Stimulated activated CD8-positive, alpha-beta memory T cell treated with anti-CD3 and anti-CD28 coated beads, Interleukin-2, amount 100 ng/mL, for 1 hour (primary cell): ENCODE measurements at places on chromosomes 12 and 14.

DNA sequence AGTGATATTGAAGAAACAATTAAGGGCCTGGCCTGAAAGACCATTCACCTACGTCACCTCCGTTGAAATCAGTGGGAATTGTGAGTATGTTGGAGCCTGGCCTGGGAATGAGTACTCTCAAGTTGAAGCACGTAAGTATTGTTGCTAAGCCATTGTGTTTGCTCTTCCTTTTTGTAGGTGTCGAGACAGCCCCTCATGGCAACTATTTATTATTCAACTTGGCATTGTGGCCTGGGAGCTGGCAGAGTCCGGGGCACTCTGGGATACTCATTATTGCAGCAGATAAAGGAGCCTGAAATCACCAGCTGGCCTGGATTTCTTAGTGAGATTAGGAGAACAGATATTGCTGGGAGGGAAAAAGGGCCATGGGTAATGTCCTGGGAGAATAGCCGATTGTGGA, 147.4 kb downstream of the C12orf75 start:
- DNase-seq = no peak

GRCh38 chr12:68414988-68415387, 82.8 kb upstream of the MDM1 start:
- no peak for DNase-seq

DNA sequence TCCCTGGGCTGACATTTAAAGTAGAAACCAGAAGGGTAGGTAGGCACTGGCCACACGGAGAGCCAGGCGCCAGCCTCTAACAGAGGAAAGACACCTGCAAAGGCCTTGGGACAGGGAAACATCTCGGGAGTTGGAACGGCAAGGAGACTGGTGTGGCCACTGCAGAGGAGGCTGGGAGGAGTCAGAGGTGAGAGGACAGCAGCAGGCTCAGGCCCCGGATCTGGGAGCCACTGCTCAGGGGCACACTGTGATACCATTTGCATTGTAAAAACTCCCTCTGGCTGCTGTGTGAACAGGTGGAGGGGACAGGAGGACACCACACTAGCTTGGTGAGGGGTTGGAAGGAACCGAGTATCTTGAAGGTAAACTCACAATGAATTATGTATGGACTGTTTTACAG, 2.7 kb downstream of the ANHX start:
- no peak for DNase-seq

GRCh38 chr14:91149462-91149861, 35.6 kb downstream of the DGLUCY start:
- no peak for DNase-seq

- no peak for DNase-seq
Measured at GRCh38 chr12:31832740-31833729, 104.2 kb upstream of the AMN1 start.

DNA sequence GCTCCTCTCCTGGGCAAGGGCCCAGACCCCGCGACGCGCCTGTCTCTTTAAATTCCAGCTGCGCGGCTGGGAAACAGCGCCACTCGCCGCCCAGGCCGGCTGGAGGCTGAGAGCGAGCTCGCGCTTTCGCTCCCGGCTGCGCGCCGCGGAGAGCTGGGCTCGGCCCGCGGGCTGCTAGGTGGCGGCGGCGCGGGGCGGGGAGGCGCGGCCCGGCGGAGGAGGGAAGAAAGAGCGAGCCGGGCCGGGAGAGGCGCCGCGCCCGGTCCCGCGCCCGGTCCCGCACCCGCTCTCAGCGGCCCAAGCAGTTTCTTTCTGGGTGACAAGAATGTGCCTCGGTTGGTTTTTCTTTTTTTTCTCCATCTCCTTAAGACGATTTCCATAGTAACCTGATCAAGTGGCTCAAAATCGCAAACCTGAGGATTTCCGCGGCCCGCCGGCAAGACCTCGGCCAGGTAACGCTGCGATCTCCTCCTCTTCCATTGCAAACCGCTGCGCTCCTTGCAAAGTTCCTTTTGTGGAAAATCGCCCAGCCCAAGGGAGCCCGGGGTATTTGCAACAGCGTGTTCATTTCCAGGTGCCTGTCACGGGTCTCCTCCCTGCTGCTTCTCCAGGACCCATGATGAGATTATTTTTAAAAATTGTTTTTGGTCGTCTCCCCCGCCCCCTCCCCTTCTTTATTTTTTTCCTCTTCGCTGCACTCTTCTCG, 259.5 kb upstream of the E2F7 start:
- no peak for DNase-seq

- DNase-seq = no peak
Measured at GRCh38 chr12:67364228-67364627, 95.1 kb downstream of the CAND1 start.

- no peak for DNase-seq
Measured at GRCh38 chr14:90274808-90275457, 18.6 kb downstream of the PSMC1 start.

DNA sequence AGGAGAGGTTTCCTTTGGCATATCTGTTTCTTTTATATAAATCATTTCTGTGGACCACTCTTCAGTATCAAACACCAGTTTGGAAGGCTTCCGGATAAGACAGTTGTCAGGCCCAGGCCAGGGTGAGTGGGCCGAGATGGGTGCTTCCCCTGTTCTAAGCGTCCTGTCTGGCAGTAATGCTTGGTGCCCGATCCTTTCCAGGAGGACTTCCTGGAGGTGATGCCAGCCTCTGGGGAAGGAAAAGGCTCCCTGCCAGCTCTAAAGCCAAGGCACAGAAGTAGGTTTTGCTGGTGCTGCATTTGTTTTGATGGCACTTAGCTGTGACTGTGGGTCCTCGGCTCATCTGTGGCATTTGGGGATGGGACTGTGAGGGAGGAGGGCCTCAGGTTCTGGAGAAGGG, 124.4 kb upstream of the RTL1 start:
- no peak for DNase-seq

DNA sequence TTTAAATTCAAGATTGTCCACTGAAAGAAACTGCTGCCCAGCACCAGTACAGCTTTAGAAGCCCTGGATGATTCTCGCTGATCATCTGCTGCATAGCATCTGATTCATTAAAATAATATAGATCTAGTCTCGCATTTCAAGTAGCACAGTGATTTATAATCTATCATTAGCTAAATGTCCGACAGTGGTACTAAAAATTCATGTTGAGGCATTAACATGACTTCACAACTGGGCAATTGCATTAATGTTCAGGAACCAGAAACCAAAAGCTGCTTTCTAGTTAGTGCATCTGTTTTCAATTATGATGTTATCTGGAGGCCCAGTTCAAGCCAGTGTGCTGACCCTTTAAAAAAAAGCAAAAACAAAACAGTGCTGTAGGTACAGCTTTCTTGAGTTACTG, 1987.2 kb upstream of the SEL1L start:
- DNase-seq = no peak

DNA sequence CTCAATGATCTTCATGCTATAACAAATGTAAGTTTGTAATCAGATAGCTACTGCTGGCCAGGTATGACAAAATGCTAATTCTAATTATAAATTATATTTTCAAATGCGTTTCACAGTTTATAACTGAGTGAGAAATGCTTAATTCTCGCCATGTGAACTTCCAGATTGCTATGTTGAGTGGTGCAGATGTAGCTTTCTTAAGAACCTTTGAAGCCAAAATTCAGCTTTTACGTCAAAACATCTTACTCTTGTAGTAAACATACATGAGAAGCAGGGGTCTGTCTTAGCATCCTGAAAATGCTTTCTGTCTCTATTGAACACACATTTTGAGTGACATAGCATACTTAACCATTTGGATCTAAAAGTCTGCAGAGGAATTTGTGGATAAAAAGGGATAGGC, 176.5 kb upstream of the PRICKLE1 start:
- DNase-seq = no peak

DNA sequence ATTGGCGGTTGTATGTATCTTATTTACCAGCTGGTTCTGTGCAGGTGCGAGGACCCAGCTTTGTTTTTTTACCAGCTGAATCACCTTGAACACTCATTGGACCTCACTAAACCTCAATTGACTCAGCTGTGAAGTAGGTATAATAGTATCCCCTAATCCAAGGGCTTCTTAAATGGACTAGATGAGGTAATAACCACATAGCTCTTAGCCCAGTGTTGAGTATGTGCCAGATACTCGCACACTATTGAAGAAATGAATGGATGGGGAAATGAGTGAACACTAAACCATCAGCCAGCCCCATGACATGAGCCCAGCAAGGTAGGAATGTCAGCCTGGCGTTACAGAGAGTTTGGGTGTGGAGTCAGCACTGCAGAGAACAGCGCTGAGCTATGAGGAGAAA, 79.7 kb downstream of the RIMBP2 start:
- DNase-seq = no peak

- DNase-seq = no peak
Measured at GRCh38 chr14:89309670-89310177, 107.3 kb downstream of the FOXN3 start.

GRCh38 chr12:108729612-108730364, 1.5 kb downstream of the CORO1C start:
- DNase-seq = no peak

DNA sequence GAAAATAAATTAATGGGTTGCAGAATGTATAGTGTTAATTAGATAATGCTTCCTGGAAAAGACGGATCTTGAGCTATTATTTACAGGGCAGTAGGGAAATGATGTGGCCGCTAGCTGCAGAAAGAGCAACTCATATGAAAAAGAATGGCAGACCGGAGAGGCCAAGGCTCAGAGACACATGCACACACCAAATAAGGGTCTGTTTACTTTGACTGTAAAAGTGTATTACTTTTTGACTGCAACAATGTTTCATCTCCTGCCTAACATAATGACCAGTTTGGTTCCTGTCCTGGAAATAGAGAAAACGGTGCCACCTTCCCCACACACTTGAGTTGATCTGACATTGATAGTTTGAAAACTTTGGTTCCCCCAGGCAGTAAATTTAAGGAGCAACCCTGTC, 290.9 kb downstream of the CACNA1C start:
- no peak for DNase-seq

DNA sequence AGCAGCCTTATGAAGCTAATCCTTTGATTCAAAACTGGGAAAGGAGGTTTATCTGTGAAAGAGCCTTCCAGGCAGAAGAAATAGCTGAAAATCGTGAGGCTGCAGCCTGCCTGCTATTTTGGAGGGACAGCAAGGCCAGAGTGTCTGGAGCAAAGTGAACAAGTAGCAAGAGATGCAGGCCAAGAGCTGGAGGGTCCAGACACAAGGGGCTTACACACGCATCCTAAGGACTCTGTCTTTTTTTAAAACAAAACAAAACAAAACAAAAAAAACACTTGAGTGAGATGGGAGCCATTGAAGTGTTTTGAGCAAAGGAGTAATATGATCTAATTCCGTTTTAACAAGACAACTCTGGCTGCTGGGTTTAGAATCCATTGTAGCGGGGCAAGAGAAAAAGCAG, 76.4 kb upstream of the BCAT1 start:
- DNase-seq = no peak

DNA sequence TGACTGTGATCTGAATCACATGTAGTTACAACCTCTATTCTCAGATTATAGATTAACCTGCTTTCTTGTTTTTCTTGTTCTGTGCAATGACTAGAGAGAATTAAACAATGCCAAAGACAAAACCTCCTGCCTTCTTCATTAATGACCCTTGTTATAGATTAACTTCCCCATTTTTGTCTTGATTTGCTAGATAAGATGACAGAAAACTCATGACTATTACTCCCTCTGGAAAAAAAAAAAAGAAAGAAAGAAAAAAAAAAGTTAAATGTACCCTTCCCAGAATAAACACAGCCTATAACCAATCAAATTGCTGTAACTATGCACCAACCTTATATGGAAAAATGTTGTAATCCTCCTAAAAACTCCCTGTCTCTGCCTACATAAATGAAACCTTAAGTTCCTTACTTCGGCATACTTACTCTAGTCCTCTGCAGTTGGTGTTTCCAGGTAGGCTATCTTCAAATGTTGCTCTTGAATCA, 41.1 kb upstream of the PCED1B start:
- DNase-seq = no peak

GRCh38 chr14:62030387-62030786, 268.2 kb downstream of the SNAPC1 start:
- no peak for DNase-seq

DNA sequence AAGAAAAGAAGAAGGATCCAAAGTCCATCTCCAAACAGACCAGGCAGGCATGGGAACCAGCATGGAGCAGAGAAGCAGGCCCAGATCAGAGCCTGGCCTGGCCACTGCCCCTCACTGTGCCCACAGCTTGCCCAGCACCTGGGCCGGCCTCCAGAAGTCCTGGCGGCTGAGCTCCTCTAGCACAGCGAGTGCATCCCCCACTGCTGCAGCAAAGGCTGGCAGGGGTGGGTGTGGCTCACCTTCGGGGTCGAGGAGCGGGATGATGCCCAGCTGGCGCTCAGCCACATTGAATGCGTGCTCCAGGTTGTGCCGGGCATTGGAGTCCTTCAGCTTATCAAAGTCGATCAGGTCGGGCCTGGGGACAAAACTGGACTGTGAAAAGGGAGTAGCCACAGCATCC, 78.7 kb downstream of the SPTB start:
- no peak for DNase-seq

- no peak for DNase-seq
Measured at GRCh38 chr12:124921200-124922031, 7.0 kb upstream of the UBC start.

DNA sequence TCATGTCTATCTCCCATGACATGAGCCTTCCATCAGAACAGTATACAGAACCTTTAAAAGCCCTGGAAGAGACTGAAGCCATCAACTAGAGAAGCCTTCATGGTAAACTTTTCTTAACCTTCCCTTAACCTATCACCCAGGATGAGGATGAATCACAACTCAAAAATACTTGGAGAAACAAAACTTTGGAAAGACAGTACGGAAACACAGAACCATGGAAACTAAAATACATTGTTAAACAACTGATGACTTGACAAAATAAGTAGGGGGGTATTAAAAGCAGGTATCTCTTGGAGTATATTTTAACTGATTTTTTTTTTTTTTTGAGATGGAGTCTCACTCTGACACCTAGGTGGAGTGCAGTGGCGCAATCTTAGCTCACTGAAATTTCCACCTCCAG, 8.7 kb downstream of the TM7SF3 start:
- DNase-seq = no peak

- DNase-seq = no peak
Measured at GRCh38 chr14:52000696-52001095, 11.3 kb downstream of the RTRAF start.
